Gastroesophageal sphincter (tissue), 4 donors: ENCODE measurements at places on chromosomes 11 and 22. TPM values are rescaled to one million over a fixed set of nuclear protein-coding genes. Genes with fewer than 3 reads are reported as not detected.

Gene TRMU
- 33.8 TPM for total RNA-seq

Gene DBX1
- total RNA-seq: not detected

Gene E2F8
- 0.07 TPM for total RNA-seq

Gene SYTL2
- 5.8 TPM for total RNA-seq

Gene LGR4
- total RNA-seq: 21.0 TPM

Gene OR8K3
- total RNA-seq: not detected

Gene SLC22A25
- not detected for total RNA-seq

Gene OR52E6
- total RNA-seq: not detected

Gene KRTAP5-8
- total RNA-seq: 0.27 TPM

Gene MRGPRF
- 178 TPM for total RNA-seq

Gene SLC25A22
- total RNA-seq: 14.5 TPM

Gene PANX2
- not detected for total RNA-seq

Gene JAML
- total RNA-seq: 5.7 TPM

Gene CRACR2B
- 6.4 TPM for total RNA-seq

Gene NAV2
- 46.1 TPM for total RNA-seq

Gene B3GAT1
- 0.27 TPM for total RNA-seq

Gene VSIG2
- not detected for total RNA-seq

Gene TTC36
- total RNA-seq: 5.6 TPM

Gene SLN
- 2.7 TPM for total RNA-seq

Gene OR56A1
- not detected for total RNA-seq

Gene RAG2
- total RNA-seq: not detected

Gene CRYBA4
- total RNA-seq: not detected

Gene CEND1
- total RNA-seq: 0.62 TPM

Gene FOSL1
- 1.8 TPM for total RNA-seq

Gene CRYBB1
- total RNA-seq: 0.40 TPM

Gene OR51B4
- not detected for total RNA-seq

Gene NOX4
- 23.7 TPM for total RNA-seq

Gene SRRD
- total RNA-seq: 27.9 TPM

Gene CASP12
- 8.9 TPM for total RNA-seq

Gene C11orf52
- total RNA-seq: 3.1 TPM

Gene CARNS1
- total RNA-seq: 1.3 TPM

Gene MS4A6E
- total RNA-seq: not detected
